ENCODE measurements at places on chromosomes 4 and X.

DNA sequence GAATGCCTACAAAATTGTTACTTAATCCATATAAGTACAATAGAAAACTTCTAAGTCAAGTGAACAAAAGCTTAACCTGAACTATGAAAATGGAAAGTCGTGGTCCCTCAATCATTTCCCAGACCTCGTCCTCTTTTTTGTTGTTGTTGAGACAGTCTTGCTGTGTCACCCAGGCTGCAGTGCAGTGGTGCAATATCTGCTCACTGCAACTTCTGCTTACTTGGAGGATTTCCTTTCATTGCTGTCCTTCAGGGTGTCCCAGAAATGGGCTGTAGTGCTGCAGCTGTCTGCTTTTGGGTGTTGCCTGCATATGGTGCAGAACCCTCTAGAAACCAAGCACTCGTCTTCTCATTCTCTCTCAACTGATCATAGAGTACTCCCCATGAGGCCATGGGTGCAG lies 75.0 kb upstream of the IL2 start:
- no peak for DNase-seq

DNA sequence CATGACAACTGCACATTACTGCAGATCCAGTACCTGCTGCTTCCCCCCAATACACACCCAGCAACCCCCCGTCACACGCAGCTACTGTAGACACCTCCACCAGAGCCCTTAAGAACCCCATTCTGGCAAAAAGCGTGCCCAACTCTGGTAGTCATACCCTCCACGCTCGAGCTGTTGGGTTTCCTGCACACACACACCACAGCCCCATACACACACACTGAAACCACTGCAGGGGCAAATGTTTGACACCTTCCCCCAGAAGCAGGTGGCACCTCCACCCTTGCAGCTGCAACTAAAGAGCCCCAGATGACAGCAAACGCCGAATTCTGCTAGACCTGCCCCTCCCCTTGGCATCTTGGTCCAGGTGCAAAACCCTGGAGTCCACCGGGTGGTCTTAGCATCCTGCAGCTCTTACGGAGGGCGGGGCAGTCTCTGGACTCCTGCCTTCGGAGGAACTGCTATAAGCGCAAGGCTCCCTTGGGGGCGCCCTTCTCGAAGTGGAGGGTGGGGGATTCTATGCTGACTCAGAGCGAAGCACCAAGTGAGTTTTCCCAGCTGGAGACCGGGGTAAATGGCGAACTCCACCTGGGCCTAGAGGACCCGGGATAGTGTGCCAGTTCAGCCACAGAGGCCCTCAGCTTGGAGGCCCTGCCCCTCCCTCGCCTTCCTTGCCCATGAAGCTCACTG lies 1.5 kb downstream of the FRMPD3 start:
- DNase-seq = peak; percentile 26

DNA sequence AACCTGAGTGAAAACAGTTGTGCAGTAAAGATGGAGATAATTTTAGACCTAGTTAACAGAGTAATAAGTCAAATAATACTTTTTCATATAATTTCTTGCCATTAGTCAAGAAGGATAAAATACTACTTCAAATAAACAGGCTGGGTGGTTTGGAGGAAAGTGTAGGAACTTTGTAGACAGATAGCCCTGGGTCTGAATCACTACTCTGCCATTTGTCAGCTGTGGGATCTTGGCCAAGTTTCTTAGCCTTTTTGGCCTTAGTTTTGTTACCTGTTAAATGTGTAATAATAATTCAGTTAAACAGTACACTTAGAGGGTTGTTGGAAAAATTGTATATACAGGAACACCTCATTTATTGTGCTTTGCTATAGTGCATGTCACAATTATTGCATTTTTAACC lies 163.7 kb downstream of the NPNT start:
- DNase-seq = no peak

DNA sequence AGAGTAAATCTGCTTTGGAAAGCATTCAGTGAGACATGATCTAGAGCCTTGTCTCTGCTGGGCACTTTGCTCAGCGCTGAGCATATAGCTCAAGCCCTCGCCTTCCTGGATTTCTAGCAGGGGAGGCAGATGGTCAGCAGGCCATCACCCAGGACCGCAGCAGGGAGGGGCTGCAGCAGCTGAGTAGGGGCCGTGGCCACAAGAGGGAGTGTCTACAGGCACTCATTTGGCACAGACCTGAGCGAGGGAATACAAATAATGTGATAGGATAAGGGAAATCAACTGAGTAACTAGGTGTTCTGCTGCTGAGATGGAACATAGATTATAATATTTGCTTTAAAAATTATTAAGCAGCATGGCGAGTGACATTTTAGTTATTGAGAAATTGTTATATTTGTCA lies 30.2 kb downstream of the OFD1 start:
- DNase-seq = no peak

GRCh38 chr4:102298716-102299115 lies 46.6 kb downstream of the SLC39A8 start:
- no peak for DNase-seq

DNA sequence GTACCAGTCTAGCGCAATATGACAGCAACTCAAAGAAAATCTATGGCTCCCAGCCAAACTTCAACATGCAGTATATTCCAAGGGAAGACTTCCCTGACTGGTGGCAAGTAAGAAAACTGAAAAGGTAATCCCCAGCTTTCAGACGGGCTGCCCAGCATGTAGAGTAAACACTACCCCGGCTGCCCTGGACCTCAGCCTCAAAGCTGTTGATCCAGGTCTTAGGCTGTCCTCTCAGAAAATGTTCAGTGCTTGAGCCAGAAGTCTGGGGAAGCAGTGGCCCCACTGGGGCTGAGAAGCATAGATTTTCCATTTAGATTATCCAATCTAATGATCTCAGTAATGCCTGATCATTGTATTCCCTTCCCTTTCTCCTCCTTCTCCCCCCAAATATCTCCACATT lies 21.9 kb downstream of the BMX start:
- DNase-seq = no peak

DNA sequence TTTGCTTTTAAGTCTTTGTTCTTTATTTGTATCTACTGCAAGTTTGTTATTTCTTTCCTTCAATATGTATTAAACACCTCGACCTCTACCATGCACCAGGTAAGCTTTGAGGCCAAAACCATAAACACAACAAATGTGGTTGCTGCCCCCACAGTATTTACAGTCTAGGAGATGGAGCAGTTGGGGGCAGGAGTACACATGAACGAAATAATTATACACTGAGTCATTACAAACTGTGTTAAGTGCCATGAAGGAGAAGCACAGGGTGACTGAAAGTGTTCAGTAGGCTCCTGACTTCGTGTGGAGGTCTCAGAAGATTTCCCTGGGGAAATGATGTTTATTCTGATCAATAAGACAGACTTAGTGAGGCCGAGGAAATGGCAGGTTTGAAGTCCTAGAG lies 30.3 kb downstream of the SLC25A43 start:
- DNase-seq = no peak

GRCh38 chrX:69362856-69363255 lies 141.3 kb upstream of the NALF2 start:
- DNase-seq = no peak

GRCh38 chr4:117134386-117134785 lies 49.0 kb upstream of the TRAM1L1 start:
- DNase-seq = no peak

DNA sequence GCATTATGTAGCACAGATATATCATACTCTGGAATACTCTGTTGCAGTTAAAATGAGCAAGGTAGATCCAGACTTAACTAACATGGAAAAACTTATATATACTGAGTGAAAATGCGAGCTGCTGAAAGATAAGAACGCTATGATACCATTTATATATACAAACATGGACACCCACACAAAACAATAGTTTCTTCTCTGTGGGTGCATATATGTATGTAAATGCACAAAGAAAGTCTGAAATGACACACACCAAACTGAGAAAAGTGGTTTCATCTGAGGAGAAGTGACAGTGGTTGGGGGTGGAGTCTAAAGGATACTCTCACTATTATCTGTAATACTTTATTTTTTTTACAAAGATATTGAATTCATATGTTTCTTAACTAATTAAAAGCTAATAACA lies 12.2 kb upstream of the FGF2 start:
- no peak for DNase-seq

GRCh38 chr4:169335331-169335730 lies 64.6 kb upstream of the SH3RF1 start:
- no peak for DNase-seq

DNA sequence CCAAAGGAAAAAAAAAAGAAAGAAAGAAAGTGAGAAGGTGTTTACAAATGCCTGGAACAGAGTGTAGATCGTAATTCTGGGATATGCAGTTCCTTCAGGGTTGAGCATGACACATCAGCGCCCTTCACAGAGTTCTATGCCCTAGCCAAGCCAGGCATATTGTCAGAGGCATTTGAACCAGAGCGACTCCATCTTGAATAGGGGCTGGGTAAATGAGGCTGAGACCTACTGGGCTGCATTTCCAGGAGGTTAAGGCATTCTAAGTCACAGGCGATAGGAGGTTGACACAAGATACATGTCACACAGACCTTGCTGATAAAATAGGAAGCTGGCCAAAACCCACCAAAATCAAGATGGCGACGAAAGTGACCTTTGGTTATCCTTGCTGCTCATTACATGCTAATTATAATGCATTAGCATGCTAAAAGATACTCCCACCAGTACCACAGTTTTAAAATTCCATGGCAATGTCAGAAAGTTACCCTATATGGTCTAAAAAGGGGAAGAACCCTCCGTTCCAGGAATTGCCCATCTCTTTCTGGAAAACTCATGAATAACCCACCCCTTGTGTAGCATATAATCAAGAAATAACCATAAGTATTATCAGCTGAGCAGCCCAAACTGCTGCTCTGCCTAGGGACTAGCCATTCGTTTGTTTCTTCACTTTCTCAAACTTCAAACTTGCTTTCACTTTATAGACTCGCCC lies 23.5 kb upstream of the LRBA start:
- DNase-seq = no peak

DNA sequence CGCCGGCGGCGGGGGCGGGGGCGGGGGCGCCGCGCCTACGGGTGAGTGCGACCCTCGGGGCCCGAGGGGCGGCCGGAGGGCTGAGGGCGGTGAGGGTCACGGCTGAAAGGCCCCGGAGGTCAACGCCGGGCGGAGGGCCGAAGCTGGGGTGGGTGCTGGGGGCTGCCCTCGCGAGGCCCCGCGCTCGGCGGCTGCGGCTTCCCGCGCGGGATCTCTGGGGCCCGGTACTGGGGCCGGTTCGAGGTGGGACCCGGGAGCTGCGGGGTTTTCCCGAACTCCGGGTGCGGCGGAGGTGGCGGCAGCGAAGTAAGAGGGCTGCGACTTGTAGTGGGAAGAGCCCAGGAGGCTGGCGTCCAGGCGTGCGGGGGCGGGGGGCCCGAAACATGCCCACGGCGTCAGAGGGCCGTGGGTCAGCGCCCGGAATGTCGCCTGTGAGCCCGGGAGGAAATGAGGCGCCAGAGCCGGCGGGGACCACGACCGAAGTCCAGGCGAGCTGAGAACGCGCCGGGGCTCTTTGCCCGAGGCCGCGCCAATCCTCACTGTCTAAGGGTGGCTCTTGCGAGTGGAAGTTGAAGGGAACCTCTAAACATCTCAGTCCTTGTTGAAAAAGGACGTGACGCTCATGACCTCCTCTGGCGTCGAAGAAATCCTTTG lies 407 bp downstream of the IL13RA1 start:
- peak; percentile 3 for DNase-seq

DNA sequence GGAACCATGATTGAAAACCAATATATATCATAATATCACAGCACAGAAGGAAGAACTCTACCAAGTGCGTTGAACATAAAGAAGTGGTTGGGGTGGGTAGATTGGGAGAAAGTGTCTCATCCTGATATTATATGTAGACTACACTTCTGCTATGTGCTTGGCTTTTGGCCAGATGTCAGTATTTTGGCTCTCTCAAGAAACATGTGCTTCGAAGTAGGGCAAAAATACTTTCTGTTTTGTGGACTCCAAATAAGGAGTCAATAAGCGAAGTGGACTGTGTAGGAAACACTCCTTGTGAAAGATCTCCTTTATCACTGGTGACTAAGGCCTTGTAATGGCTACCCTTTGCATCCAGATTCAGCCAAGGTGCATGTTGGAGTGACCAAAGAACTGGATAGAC lies 7.8 kb upstream of the HPSE start:
- no peak for DNase-seq

GRCh38 chr4:122665161-122665929 lies 44.5 kb upstream of the IL21 start:
- DNase-seq = no peak

- DNase-seq = no peak
Measured at GRCh38 chr4:161664740-161665139, 499.1 kb downstream of the FSTL5 start.

GRCh38 chrX:30283456-30284200 lies 25.6 kb downstream of the NR0B1 start:
- DNase-seq = no peak

- DNase-seq = no peak
Measured at GRCh38 chr4:16764622-16765021, 133.8 kb downstream of the LDB2 start.

DNA sequence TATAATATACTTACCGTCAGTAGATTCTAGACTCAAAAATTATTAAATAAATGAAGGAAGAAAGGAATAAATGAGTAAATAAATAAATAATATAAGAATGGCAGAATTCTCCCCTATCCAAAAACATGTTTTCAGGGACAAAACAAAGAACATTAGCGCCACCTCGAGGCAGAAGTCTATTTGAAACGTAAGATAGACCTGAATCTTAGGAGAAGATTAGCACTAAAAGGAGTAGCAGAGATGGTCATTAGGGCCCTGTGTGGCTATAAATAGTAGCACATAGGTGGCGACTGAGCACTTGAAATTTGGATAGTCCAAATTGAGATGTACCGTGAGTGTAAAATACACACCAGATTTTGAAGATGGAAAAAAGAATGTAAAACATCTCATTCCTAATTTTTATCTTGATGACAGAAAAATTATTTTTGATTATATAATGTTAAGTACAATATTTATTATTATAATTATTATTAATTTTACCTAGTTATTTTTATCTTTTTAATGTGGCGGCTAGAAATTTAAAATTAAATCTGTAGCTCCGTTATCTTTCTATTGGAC lies 24.3 kb upstream of the SRD5A3 start:
- DNase-seq = peak; percentile 81

GRCh38 chrX:27583976-27584375 lies 6.2 kb upstream of the DCAF8L2 start:
- DNase-seq = no peak

DNA sequence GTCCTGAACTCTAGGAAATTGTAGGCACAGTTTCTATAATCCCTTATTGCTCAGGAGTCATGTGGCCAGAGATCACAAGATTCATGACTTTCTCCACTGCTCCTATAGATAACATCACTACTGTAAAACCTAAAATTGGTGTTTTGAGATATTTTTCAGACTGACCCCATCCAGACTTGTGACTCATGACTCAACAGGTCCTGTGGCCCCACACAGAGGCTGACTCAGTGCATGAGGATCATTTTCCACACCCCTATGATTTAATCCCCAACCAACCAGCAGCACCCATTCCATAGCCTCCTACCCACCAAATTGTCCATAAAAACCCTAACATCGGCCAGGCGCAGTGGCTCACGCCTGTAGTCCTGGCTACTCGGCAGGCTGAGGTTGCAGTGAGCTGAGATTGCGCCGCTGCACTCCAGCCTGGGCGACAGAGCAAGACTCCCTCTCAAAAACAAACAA lies 13.2 kb upstream of the XIAP start:
- peak; percentile 18 for DNase-seq

Measured in activated CD4-positive, alpha-beta T cell treated with anti-CD3 and anti-CD28 coated beads for 48 hours (primary cell).